ENCODE measurements at places on chromosomes 6 and 20.

- DNase-seq: no peak
These were observed 116.3 kb upstream of the SLC2A12 start for GRCh38 chr6:134168590-134169208.

- DNase-seq: no peak
These were observed 82.1 kb downstream of the PHIP start for GRCh38 chr6:78995946-78996345.

GRCh38 chr20:20946122-20946759 lies 159.9 kb downstream of the LINC00237 start:
- DNase-seq: no peak

DNA sequence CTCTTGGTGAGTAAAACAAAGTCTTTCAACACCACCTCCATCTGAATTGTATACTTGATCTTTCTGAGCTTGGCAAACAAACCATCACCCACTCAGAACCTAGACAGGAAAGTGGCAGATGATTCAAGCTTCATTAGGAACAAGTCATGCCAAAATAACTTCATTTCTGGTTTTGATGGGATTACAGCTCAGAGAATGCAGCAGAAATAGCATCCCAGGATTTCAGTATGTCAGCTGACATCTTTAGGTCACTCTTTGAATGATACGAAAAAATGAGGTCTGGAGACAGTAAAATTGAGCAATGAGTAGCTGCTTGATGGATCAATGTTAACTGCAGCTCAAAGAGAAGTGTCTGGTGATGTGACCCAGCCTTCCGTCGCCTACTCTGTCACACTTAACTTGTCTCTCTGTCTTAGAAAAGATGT lies 92.4 kb downstream of the GJA10 start:
- DNase-seq: peak; percentile 29

GRCh38 chr20:35001596-35002362 lies 46.1 kb downstream of the MYH7B start:
- no peak for DNase-seq

DNA sequence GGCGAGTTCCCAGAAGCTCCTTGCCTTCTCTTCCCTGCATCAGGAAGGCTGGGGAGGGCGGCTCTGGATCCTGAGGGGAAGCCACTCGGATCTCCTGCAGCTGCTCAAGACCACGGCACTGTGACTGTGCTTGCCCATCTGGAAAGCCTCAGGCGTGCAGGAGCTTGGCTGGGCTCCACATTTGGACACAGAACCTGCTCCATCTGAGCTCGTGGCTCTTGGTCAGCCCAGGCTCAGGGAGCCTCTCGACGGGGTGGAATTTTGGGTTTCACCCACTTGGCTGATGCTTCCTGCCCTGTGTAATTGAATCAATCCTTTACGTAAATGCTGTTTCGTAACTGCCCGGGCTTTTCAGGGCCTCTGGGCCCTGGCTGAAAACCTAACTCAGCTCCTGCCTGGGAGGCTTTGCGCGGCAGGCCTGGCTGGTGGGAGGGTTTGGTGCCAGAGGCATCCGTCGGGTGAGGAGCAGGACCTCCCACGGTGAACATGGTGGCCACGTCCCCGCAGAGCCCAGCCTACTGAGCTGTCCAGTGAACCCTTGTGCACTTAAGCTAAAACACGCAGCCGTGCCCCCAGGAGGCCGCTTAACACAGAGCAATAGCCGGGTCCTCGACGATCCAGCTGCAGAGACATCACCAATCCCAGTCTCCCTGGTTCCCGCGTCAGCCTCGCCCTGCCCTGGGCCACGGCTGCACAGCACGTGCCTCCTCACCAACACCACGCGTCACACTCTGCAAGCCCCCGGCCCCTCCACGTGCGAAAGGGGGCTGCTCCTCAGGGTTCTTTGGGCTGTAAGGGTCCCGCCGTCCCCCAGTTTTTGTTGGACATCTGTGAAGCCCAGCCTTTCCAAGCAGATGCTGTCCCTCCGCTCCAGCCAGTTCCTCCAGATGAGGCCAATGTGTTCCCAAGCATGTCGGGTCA lies 241.0 kb downstream of the DLL1 start:
- DNase-seq: peak; percentile 2

DNA sequence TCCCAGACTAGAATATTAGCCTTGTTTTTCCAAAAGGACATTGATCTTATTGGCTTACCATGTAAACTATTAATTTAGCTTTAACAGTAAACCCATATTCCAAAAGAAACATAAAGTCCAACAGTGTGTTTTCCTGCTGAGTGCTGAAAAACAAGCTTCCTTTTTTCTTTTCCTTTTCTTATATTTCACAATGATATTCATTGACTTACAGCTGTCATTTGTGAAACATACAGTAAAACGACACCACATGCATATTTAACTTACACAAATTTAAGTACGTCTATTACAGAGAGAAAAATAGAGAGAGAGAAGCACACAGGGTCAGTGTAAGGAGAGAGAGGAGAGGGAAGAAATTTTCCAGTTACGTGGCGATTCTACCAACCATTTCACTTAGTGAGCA lies 543.9 kb upstream of the JARID2 start:
- no peak for DNase-seq

DNA sequence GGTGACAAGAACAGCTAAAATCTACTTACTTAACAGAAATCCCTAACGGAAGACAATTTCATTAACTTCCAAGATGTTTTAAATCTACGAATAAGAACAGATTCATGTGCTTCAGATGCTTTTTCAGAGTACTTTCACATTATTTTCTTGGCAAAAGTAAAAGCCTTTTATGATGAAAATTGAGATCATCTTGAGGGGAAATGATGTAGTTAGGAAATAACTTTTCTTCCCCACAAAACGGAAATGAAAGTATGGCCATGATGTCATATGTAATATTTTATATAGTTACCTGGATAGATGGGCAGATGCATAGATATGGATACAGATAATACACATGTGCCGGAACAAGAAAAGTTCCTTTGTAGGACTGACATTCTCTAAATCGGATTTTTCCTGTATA lies 32.8 kb downstream of the SASH1 start:
- DNase-seq: no peak

DNA sequence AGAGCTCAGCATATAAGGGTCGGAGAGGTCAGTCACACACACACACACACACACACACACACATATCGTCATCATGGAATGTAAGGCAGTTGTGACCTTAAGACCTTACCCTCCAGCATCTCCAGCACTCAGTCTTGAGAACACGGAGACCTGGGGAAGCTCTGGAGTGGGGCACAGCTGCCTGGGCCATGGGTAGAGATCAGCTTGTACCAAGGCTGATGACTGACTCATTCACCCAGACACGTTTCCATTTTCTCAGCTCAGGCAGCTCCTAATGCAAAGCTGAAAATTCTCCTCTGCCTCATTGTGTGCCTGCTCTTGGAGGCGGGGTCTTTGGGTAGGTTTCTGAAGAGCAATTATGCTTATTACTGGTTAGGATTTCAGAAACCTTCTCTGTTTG lies 38.3 kb upstream of the PDYN start:
- DNase-seq: no peak

- DNase-seq: peak; percentile 6
These were observed 78.4 kb downstream of the RNASET2 start for GRCh38 chr6:166877906-166878305.

DNA sequence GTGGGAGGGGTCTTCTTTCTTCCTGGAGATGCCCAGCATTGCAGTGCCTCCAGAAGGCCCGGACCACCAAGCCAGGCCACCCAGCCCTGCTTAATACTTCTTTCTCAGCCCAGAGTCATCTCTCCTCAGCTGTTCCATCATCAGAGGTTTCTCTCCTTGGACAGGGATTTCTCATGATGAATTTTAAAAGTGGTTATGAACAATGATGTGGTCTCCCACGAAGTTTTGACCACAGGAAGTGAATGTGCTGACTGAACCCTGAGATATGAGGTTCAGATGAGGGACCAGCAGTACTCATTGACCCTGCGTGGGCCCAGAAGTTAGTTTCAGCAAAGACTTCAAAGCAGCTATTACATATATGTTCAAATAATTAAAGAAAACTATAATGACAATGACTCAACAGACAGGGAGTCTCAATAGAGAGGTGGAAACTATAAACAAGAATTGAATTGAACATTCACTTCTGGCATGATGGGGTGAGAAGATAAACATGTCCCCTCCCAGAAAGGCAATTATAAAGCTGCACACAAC lies 114.5 kb upstream of the SLC22A16 start:
- peak; percentile 18 for DNase-seq

- DNase-seq: no peak
These were observed 708.8 kb downstream of the HDGFL1 start for GRCh38 chr6:23278180-23278532.

- no peak for DNase-seq
These were observed 6.4 kb downstream of the LEMD2 start for GRCh38 chr6:33782561-33782960.

GRCh38 chr20:25313593-25313992 lies 65.7 kb downstream of the PYGB start:
- DNase-seq: no peak

DNA sequence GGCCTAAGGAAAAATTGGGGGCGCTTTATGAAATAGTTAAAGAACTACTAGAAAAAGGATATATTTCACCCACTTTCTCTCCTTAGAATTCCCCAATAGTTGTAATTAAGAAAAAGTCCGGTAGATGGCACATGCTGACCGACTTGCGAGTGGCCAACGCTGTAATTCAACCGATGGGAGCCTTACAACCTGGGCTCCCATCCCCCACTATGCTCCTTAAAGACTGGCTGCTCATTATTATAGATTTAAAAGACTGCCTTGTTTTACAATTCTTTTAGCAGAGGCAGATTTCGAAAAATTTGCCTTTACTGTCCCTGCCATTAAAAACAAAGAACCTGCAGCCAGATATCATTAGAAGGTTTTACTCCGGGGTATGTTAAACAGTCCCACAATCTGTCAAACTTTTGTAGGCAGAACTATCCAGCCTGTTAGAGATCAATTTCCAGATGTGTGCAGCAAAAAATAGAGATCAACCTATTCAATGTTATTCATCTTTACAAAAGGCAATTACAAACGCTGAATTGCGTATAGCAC lies 58.5 kb upstream of the PRSS16 start:
- peak; percentile 69 for DNase-seq
